Left colon (tissue), 2 donors: ENCODE measurements at places on chromosomes 6 and 20.
A peak's percentile ranks its signal among the peaks of the same experiment; 100 is the strongest.

- DNase-seq: no peak
Observed at GRCh38 chr6:127776320-127776719, 124.5 kb downstream of the THEMIS start.

GRCh38 chr20:35007413-35007812, 51.7 kb downstream of the MYH7B start:
- peak; percentile 19 for DNase-seq

GRCh38 chr6:90103056-90103800, 193.4 kb downstream of the BACH2 start:
- no peak for DNase-seq

- no peak for DNase-seq
Observed at GRCh38 chr6:19470333-19470732, 366.8 kb upstream of the ID4 start.
